ENCODE measurements at places on chromosomes 4 and X.

- peak; percentile 63 for DNase-seq
Observed at GRCh38 chr4:119099227-119099810, 36.3 kb upstream of the MYOZ2 start.

DNA sequence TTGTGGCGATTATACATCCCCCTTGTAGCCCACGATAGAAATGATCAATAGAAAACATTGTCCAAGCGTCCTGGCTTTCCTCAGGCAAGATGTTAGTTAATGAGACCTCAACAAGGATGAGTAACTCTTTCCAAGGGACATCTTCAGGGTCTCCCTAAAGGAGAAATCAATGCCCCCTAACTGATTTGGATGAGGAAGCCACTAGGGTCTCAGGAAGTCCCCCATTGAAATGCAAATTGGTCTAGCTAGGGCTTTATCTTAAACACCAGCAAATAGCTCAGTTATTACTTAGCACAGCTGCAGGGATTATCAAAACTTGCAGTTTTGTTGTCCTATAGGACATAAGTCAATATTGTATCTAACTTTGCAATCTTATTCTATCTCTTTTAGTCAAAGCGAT is 721.5 kb downstream of the IL1RAPL1 start:
- DNase-seq: no peak

- DNase-seq: peak; percentile 22
Observed at GRCh38 chr4:48742412-48742811, 37.7 kb downstream of the FRYL start.

- DNase-seq: no peak
Observed at GRCh38 chr4:87624698-87625097, 16.4 kb downstream of the DSPP start.

- DNase-seq: peak; percentile 45
Observed at GRCh38 chr4:71296945-71297344, 41.9 kb upstream of the SLC4A4 start.

DNA sequence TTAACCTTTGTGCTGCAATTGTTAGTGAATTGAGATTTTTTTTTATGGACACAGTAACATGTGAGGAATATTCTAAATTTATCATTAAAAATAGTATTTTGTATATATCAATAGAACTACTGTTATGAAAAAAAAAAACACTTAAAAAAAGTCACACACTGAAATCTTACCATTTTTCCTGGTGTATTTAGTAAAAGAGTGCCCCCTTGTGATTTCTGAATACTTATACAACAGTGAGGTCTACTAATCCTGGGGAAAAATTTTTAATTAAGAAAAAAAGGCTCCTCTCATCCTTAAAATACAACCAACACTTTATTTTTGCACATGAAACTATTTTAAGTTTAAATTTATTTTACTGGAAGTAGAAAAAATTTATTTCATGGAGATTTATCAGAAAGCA is 56.4 kb upstream of the SPOCK3 start:
- peak; percentile 10 for DNase-seq

DNA sequence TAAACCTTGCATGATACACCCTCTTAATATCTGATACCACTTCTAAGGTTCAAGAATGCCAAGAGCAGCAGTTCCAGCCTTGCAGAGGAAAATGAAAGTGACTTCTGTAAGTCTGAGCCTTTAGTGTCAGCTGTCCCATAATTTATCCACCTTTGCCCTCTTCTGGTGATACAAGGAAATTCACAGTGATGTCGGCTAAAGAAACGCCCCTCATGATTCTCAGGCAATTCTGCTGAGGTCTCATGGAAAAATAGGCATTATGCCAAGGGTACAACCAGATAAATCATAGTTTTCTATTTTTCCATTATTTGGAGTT is 172.2 kb upstream of the CXCL13 start:
- peak; percentile 21 for DNase-seq

DNA sequence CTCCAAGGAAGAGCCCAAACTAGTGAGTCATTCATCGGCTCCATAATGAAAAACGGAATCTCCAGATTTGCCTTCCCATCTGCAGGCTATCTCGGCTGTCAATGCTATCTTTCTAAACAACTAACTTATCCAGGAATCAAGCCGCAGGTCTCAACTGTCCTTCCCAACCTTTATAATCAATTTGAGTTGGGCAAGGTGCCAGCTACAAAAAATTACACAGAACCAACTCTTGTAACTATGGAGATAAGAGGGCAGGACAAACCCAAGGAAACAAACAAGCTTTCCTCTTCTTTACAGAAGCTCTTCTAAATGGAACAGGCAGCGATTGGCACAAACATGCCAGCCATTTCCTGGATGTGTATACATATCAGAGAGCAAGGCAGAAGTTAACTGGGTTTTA is 61.2 kb upstream of the RAI2 start:
- no peak for DNase-seq

DNA sequence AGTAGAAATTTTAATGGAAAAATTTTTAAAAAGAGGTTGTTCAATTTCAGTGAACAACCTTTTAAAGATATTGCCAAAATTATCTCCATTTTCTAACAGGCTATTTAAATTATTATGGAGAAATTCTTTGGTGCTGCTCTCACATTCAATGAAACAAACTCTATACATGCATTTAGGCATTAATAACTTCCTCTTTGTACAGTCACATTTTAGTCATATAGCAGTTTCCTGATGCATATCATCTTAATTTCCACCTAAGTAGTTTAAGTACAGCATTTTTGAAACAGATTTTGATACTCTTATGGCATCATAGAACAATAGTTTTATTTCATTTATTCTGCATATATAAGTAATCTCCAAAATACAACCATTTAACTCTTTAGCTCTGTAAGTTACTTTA is 500.1 kb downstream of the STPG2 start:
- DNase-seq: no peak

- peak; percentile 32 for DNase-seq
Observed at GRCh38 chr4:53267026-53267425, 98.8 kb downstream of the SCFD2 start.

- DNase-seq: no peak
Observed at GRCh38 chr4:81600520-81601357, 129.0 kb upstream of the RASGEF1B start.

DNA sequence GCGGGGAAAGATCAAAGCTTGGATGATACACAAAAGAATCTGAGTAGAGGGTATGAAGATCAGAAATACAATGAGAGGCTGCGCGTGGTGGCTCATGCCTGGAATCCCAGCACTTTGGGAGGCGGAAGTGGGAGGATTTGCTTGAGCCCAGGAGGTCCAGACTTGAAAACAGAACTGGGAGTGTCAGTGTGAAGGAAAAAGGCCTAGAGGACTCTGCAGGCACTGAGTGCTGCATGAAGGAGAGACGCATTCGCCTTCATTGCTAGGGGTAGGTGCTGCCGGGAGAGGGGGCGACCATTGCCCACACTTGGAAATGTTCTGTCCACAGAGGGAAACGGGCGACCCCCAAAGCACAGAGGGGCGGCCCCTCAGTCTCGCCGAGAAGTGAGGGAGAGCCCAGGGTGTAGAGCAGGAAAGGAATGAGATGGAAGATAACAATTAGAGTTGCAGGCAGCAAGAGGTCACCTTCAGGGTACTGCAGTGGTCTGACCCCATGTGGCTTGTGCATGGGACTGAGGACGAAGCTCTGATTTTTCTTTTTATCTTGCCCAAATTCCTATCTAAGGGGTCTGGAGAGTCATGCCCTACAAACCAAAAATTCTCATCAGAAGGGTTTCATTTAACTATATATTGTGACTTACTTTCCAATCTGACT is 31.8 kb upstream of the ARSD start:
- DNase-seq: no peak

GRCh38 chr4:13470379-13470778 is 13.8 kb downstream of the RAB28 start:
- DNase-seq: no peak

- no peak for DNase-seq
Observed at GRCh38 chr4:183860731-183861130, 44.4 kb upstream of the STOX2 start.

DNA sequence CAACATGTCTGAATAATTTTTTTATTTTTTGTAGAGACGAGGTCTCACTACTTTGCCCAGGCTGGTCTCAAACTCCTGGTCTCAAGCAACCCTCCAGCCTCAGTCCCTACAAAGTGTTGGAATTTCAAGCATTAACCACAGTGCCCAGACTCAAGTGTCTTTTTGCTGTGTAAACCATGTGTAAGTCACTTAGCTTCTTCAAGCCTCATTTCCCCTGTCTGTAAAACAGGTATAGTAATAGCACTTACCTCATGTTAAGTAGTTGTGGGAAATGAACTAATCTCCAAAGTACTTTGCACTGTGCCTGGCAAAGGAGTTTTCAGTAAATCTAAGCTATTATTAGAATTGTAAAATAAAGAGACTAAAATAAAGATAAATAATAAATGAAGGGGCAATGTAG is 35.7 kb downstream of the STBD1 start:
- peak; percentile 67 for DNase-seq

DNA sequence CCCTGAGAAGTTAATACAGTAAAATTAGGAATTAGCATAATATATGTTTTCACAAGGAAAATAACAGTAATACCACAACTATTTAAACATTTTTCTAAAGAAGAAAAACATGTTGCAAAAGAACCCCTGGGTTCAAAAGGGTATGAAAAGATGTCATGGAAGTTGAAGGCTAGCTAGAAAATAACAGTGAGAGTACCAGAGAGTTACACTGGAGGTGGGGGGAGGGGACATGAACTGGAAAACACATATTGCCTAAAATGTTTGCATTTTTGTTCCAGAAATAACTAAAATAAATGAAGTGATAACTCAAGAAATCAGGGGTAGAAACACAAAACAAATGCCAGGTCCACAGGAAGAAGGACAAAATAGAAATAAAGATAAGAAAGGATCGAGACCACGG is 336.6 kb upstream of the MAD2L1 start:
- DNase-seq: no peak

DNA sequence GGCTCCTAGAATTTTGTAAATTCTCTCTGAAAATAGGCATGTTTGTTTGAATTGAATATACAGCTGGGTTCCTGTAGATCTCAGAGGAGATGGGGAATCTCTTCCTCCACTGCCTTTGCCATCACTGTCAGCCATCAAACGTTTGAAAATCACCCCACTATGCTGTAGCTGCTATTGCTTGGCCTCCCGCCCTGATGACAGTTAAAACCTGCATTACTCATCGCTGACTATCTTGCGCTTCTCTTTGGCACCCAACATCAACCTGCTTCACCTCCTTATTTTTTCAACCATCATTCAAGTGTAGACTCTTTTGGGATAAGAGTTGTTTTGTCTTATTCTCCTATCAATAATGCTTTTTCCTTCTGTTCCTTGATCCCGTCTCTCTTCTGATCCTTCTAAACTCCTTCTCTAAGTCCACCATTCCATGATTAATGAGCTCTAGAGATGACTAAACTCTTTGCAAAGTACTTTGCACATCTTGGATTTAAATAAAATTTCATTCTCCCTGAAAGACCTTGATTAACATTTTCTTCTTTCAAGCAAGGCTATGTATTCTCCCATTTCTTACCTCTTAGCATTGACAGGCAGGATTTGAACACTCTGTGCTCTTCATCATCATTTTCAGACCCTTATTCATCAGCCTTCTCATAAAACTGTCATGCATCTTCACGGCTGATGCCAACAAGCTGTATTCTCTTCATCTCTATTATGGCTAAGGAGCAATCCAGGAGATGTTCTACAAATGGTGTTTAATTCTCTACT is 133.0 kb downstream of the SNCA start:
- no peak for DNase-seq

DNA sequence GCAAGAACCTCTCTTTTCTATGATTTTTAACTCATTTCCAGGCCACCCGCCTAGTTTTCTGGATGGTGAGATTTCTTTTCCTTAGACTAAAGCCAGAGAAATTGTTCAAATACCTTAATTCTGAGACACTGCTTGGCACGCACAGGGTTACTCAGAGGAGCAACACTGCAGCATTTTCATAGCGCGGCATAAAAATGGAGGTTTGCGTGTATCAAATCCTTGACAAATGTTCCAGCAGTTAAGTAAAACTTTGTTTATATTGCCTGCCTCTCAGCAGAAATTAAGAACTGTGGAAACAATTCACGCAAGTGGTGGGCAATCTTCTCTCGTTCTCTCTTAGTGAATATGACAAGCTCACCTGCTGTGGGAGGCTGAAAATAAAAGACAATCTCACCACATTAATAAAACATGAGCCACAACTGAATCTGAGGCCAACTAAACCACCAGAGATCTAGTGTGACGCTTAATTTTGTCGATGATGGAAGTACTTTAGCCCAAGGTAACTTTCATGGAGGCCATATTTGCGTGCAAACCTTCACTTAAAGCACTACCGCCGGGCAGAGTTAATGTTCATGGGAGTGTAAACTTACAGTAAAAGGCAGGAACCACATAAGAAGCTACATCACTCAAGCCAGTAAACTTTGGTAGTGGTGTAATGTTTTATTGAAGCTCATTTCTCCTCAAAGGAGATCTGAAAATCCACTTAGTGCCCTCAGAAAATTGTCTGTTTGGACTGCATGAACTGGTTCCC is 894.8 kb upstream of the EPHA5 start:
- DNase-seq: peak; percentile 97

DNA sequence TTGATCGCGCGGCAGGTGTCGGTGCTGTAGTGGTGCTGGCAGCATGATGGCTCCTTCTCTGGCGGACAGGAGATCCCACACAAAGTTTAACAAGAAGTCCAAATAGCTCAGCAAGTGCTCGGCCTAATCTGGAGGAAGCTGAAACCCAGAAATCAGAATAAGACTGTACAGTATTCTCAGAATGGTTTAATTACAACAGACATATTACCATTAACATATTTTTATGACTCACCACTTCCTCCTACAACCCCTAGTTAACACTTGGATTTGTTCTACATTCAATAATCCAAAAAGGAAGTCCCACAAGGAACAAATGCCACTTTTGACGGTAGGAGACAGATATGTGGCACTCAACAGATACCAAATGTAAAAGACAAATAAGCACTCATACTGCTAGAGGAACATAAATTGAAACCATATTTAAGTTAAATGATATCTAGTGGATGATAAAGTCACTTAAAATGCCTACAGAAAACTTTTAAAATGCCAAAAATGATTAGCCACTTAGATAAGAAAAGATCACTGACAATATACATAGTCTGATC is 91.2 kb downstream of the HUWE1 start:
- DNase-seq: no peak

DNA sequence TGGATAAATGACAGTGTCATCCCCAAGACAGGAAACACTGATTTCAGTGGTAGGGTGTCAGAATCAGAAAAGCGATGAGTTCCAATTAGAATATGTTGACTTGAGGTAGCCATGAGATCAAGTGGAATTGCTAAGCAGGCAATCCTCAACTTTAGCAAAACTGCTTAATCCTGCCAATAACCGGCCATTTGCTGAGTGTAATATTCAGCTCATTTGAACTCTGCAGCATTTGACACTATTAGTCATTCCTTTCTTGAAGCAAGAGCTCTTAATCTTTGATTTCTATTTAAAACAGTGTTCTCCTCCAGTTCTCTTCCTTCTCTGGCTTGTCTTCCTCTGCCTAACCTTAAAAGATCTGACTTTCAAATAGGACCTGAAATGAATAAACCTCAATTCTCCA is 68.7 kb upstream of the DCLK2 start:
- peak; percentile 51 for DNase-seq

GRCh38 chr4:181690498-181690897 is 552.7 kb upstream of the TENM3 start:
- DNase-seq: no peak
